Left ventricle myocardium inferior (tissue), 1 donor: ENCODE measurements at places on chromosomes 3 and 15. TPM values are rescaled to one million over a fixed set of nuclear protein-coding genes. Genes with fewer than 3 reads are reported as not detected.

- DNase-seq = no peak
Measured at GRCh38 chr15:80436511-80437307, 32.5 kb downstream of the ARNT2 start.

DNA sequence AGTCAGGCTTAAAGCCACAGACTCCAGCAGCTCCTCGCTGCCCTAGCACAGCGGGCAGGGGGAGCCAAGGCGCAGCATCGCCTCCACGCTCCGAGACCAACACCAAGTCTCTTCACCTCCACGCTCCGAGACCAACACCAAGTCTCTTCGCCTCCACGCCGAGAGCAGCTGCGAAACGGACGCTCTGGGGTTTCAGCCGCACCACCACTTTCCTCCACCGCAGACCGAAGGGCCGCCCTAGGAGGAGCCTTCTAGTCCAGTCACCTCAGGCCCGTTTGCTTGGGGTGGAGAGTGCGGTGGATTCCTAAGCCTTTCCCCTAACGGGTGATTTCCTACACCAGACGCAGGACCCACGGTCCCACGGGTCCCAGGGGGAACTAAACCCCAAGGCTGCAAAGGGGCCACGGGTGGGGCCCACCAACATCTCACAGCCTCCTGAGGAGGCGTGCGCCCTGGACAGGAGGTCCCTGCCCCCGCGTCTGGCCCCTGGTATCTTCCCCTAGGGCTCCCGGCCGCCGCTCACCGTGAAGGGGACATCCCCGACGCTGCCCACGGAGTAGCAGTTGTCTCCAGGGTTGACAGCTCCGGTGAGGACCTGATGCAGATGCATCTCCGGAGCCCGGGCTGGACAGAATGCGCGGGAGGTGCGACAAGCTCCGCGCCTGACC is 501 bp downstream of the DMXL2 start:
- peak; percentile 32 for DNase-seq

PAQR9 gene
- 15.3 TPM for total RNA-seq

GRCh38 chr3:46412786-46413298 is 5.8 kb downstream of the CCRL2 start:
- DNase-seq = no peak

- no peak for DNase-seq
Measured at GRCh38 chr15:81531109-81531592, 157.1 kb upstream of the TMC3 start.

DNA sequence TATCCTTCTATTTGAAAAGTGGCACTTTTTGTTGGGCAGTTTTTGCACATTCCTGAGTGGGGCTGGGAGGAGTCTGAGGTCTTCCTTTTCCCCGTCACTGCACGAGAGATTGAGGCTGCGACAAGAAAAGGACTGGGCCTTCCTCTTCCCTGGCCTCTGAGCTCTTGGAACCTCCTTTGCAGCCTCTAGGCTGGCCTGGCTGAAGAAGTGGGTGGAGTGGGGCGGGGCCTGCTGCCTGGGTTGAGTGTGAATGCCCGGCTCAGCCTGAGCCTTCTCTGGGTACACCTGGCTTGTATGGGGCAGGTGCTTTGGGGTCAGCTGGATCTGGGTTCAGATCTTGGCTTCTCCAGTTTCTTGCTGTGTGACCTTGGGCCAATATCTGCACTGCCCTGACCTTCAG is 43.1 kb downstream of the PLXNA1 start:
- no peak for DNase-seq

CPLX3 gene
- 1.2 TPM for total RNA-seq

SELENOT gene
- 70.3 TPM for total RNA-seq

AHSG gene
- not detected for total RNA-seq

LMLN gene
- 10.6 TPM for total RNA-seq

CELSR3 gene
- 0.14 TPM for total RNA-seq

GRCh38 chr15:90036806-90037510 is 35.8 kb downstream of the ZNF710 start:
- DNase-seq = no peak

GCNT3 gene
- 0.14 TPM for total RNA-seq

GOLGA8T gene
- total RNA-seq = 0.47 TPM

DNA sequence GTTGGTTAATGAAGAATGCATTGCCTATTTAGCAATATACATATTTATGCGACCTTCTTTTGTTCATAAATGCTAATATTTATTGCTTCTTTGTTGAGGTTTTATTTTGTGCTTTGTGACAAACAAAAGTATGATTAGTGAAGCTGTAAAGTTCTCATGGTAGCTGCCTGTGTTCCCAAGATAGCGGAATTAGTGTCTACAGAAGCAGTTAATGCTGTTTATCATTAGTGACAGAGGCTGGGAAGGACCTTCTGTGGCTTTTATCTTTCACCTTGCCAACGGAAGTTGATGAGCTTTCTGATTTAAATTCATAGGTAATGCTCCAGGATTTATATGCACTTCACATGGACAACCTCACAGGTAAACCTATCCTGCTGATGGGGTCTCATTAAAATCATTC is 418.3 kb downstream of the CADM2 start:
- DNase-seq = no peak

DNA sequence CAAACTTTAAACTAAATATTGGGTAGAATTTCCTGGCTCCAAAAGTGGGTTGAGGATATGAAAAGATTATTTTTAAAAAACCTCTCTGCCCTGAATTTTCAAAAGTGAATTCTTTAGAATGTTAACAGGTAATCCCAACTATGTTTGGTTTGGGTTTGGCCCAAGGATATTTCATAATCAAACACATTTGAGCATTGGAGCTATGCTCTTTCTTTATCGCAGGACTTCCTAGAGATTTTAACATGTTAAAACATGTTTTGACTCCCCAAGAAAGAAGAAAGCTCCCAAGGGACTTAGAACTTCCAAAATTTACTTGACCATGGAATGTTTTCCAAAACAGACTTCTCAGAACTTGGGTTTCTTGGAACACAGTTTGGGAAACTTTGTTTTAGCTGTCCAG is 75.6 kb upstream of the SYNPR start:
- no peak for DNase-seq

ARHGEF26 gene
- 1.2 TPM for total RNA-seq

GRCh38 chr15:61327019-61327631 is 98.0 kb upstream of the RORA start:
- peak; percentile 33 for DNase-seq

TRIM69 gene
- total RNA-seq = 57.6 TPM

GNB4 gene
- total RNA-seq = 11.9 TPM

DNA sequence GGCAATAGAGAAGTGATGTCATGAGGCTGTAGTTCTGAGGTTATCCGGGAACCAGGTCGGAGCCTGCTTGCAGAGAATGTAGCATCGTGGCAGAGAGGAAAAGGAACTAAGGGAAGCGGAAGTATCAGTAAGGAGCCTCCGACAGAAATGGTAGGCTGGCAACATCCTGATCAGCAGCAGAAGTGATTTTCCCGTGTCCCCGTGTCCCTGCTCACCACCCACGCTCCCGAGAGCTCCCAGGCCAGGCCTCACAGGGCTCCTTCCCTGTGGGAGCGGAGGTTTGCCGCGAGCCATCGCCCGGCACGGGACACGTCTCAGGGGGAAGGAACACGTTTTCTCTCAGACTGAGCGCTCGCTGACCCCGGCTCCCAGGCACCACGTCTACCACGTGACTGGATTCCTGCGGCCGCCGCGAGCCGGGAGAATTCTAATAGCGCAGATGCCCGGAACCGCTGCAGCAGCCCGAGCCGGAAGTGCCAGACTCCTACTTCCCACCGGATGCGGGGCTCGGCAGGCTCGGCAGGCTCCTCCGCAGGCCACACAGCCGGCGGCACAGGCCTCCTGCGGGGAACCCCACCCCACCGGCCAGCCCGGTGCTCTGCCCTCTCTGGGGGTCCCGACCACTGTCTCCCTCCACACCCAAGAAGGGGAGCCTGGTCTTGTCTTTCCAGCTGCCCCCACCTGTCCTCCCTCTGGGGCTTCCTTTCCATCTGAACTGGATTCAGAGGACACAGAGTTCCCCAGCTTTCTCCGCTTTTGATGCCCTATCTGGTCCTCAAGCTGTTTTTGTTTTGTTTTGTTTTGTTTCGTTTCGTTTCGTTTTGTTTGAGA is 99.3 kb downstream of the BDH1 start:
- peak; percentile 86 for DNase-seq

GRCh38 chr3:156382458-156383346 is 172.2 kb downstream of the SSR3 start:
- no peak for DNase-seq

- DNase-seq = no peak
Measured at GRCh38 chr3:8164145-8164544, 337.5 kb upstream of the LMCD1 start.

TUSC7 gene
- total RNA-seq = not detected

AADACL2 gene
- total RNA-seq = not detected

CEP63 gene
- total RNA-seq = 34.7 TPM

IL16 gene
- 3.8 TPM for total RNA-seq

LRRC2 gene
- 114 TPM for total RNA-seq

DNA sequence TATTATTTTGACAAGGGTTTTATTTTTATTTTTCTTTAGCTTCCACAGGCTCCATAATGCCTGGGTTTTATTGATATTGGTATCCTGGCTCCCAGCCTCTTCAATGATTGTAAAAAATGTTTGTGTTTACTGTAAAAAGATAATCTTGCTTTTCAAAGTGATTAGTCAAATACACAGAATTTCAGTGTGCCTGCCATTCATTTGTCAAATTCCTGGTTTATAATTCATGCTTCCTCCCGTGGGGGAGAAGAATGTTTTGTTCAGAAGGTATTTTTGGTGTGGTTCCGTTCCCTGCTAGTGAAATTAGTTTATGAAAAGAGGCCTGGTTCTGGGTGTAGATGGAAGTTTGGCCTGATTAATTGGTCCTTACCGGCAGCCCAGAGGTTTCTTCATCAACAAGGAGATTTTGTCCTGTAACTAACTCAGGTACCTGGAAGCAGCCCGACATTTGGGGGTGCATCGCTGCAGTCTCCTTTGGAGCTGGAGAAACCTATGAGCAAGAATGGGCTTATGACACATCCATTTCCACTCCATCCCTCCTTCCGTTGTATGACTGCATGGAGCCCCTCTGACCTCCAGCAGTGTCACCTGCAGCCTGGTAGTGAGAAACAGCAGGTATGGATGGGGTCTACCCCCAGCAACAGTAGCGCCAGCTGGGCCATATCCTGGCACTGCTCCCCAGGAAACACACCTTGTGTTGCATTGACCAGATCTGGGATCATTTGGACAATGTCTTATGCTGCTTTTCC is 101.5 kb downstream of the PGPEP1L start:
- no peak for DNase-seq

DNA sequence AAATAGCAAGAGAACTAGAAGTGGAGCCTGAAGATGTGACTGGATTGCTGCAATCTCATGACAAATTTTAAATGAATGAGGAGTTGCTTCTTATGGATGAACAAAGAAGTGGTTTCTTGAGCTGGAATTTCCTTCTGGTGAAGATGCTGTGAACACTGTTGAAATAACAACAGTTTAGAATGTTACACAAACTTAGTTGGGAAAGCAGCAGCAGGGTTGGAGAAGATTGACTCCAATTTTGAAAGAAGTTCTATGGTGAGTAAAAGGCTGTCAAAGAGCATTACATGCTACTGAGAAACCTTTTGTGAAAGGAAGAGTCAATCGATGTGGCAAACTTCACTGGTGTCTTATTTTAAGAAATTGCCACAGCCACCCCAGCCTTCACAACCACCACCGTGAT is 220.9 kb upstream of the LRRFIP2 start:
- DNase-seq = no peak

GRCh38 chr3:46711305-46711704 is 6.4 kb downstream of the PRSS50 start:
- DNase-seq = no peak

KLHL24 gene
- total RNA-seq = 217 TPM

DNA sequence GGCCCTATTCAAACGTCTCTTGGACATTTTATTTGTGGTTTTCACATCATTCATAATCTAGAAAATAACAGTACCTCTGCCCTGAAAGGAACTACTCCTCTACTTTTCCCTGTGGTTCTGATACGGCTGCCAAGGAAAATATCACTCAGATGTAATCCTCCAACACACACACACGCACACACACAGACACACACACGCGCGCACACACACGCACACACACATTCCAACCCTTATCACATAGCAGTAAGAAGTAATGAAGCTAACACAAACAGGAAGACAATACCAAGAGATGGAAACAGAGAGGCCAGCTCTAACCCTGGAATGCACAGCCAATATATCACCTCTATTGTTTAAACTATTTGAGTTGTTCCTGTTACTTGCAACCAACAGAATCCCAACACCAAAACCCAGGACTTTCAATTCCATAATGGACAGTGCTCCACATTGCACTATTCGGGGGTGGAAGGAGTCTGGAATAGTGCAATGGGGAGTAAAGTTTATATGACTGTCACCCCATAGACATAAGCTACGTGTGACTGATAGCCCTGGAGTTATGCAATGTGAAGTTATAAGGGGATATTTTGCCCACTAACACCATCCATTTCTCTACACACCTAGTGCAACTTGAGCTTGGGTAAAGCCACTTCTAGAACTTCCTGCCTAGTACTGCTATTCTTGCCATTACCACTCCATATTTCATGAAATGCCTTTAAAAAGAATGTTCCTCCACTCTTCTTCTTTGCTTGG is 71.3 kb upstream of the FNDC3B start:
- DNase-seq = no peak

GRCh38 chr15:90191344-90191687 is 9.8 kb upstream of the SEMA4B start:
- no peak for DNase-seq

GRCh38 chr3:147130461-147130860 is 275.9 kb downstream of the ZIC4 start:
- no peak for DNase-seq

DNA sequence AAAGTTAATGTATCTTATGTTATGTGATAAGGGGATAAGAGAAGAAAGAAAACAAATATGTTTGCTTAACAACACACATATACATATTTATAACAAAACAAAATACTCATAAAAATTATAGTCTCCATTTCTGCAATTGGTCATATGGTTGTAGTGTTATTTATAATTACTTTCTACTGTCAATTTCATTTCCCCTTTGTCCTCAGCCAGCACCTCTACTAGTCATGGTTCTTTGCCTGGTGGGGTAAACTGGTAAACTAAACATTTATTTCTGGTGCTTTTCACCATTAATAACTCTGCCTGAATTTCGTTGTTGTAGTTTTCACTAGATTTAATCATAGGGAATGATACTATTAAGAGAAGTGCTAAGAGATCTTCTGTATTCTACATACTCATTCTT is 88.0 kb upstream of the ALCAM start:
- no peak for DNase-seq

ACKR4 gene
- total RNA-seq = 5.2 TPM

DNA sequence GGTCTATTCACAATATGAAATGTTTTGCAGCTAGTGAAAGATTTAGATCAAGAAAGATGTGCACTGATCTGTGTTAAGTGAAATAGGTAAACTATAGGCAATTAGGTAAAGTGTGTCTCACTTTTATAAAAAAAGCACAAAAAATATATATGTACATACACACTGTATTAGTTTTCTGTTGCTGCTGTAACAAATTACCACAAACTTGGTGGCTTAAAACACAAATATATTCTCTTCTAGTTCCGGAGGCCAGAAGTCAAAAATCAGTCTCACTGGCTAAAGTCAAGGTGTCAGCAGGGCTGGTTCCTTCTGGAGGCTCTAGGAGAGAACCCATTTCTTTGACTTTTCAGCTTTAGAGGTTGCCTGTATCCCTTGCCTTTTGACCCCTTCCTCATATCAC is 11.1 kb downstream of the FAH start:
- no peak for DNase-seq
